ENCODE measurements at places on chromosomes 1 and 21. TPM values are rescaled to one million over a fixed set of nuclear protein-coding genes. Genes with fewer than 3 reads are reported as not detected.
A peak's percentile ranks its signal among the peaks of the same experiment; 100 is the strongest.

KLHL12 gene
- total RNA-seq, result 18.6 TPM

DNA sequence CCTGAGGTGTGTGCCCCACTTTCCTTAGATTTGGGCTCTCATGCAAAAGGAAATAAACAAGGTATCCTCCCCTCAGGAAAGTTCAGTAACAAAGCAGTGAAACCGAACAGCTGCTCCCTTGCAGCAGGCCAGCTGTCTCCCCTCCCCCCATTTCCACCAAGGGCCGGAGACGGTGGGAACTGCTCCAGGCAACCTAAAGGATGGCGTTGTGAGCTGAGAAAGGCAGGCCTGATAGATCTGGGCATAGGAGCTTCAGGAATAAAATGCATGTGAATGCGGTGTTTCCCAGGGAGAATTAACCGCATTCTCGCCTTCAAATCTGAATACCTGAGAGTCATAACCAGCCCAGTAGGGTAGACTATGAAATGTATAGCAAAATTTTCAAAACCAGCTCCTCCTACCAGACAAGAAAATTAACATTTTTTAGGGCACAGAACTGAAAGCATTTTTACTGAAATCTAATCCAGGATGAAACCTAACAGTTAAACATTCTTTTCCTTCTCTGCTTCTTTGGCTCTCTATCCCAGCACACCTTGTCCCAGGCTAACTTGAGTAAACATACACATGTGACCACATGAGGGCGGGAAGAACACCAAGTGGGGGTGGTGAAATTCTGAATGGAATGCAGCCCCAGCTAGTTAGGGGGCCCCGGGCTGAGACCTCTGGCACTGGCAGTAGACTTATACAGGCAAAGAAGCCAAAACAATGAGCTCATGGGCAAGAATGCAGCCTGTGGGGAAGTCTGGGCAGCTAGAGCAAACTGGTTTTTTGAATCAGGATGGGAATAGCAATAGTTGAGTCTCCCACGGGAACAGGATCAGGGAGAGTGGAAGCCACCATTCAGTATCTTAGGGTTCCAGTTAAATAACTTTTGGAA, 11.5 kb downstream of the MCL1 start:
- DNase-seq, result peak; percentile 67

- no peak for DNase-seq
Observed at GRCh38 chr1:109896681-109897080, 14.0 kb upstream of the CSF1 start.

DNA sequence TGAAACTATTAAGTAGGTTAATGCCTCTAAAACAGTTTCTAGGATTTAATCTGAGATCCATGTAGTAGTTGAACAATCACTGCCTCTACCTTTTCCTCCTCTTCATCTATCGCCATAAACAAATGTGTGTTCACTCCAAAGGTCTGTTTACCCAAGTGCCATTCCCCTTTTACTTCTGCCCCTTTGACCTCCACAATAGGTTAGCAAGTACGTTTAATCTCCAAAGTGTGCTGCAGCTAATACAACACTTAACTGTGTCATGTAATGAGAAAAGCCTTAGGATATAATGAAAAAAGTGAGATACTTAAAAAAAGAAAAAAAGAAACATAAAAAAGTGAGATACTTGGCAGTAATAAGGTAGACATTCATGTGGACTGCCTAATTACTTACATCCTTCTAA, 28.2 kb downstream of the GPBP1L1 start:
- no peak for DNase-seq

DNA sequence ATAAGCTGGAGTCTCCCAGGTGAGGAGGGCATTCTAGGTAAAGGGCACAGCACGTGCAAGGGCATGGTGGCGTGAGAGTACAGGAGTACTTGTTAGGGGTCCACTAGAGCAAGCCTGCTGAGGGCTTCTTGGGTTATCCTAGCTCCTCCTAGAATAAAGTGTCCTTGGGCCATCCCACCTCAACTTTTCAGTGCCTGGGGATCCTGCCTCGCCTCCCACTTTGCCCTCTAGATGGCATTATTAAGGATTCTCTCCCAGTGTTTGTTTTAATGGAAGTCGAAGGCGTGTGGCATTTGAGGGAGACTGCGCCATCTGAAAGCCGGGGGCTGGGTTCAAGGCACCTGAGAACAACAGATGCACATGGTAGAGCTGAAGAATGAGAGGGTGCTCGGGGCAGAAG, 74.5 kb upstream of the SELENON start:
- DNase-seq, result no peak

All from CD4-positive, alpha-beta T cell (primary cell).